SJSA1 (cell line): ENCODE measurements at places on chromosomes 6 and 20.

DNA sequence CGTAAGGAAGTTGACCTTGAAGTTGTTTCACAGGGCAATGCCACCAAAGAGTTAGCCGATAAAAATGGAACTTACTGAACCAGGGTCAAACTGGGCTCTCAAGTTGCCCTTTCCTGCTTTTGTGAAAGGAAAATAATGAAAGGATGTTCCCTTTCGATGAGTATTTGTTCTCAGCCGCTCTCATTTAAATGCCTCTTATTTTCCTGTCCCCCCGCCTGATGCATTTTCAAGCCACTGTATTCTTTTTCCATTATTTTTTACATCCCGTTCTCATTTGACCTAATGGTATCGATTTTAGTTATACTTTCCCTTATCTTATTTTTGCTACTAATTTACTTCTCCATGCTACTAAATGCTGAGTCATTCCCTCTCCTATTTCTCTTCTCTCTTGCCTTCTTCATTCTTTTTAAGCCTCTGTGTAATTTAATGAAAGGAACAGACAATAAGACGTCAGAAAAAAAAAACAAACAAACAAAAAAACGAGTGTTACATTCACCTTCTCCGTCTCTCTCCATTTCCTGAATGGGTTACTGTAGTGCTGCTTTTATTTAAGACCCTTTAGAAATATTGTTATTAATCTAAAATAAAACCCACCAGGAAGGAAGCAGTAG is 655 bp upstream of the NDUFAF4 start:
- DNase-seq, result peak; percentile 65

DNA sequence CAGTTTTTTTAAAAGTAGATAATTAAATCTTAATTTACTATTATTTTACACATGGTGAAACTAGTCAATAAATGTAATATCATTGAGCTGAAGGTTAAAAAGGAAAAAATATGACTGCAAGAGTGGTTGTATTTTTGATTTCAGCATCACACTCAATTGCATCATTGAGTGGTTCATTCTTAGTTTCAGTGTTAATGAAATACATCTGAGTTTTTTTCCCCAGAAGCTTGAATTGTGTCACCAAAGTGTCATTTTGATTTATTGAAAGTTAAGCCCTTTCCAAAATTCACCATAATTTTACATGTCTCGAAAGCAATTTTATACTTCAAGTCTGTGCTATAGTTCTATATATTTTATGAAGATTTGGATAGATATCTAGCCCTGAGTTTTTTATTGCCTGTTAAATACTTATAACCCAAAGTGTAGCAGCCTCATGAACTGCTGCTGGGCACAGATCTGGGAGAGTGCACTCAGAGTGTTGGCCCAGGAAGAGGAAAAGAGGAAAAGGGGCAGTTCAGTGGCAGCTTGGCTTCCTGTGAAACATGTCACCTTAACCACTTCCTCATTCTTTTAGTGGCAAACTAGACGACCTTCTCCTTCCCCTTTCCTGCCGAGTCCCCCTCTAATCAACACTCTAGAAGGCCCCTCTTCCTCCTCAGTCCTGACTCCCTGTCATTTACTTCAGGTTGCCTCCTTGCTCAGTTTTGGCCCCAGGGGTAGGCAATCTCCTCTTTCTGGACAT is 140.7 kb downstream of the ESR1 start:
- DNase-seq, result no peak

DNA sequence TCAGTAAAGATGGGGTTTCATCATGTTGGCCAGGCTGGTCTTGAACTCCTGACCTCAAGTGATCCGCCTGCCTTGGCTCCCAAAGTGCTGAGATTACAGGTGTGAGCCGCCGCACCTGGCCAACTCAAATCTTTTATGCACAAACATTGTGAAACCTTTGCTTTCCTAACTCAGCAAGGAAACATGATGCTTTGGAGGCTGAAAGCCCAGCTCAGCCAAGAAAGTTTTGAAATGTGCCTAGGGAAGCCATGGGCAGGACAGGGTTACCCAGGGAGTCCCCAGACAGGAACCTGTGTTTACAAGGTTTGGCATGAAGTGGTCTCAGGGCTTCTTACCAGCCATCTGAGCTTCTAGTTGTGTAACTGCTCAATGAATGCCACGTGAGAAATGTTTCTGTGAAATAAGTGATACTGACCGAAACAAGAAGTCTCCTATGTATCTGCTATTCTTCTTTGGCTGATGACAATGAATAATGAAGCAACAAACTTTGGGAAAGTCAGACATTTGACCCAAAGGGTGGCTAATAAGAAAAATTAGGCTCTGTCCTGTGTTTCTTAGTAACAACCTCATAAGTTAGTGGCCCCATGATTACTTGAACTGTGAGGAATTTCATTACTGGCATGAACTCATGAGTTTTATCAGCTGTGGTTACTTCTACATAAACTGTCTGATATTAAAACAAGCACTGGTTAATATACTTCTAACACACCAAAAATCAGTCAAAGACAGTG is 163.5 kb downstream of the KIF6 start:
- DNase-seq, result no peak

- DNase-seq, result peak; percentile 44
These were observed 111.3 kb downstream of the ADGRG6 start for GRCh38 chr6:142413111-142413510.

DNA sequence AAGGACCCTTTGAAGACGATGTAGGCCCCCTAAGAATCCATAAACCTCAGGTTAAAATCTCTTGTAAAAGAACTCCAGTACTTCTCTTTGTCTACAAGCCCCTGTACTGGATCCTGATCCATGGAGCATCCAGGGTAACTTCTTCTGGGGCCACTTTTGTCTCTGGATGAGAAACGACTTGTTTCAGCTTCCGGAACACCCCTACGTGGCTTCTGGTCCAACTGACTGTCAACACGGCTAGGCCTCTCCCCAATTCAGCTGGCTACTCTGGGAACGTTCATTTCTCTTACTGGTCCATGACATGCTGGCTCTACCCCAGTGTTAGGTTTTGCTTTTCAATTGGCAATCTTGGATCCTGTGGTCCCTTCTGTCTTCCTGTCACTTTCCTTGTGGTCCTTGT is 198.0 kb downstream of the BACH2 start:
- DNase-seq, result no peak

- DNase-seq, result no peak
These were observed 56.0 kb downstream of the CDK5RAP1 start for GRCh38 chr20:33345342-33345741.

DNA sequence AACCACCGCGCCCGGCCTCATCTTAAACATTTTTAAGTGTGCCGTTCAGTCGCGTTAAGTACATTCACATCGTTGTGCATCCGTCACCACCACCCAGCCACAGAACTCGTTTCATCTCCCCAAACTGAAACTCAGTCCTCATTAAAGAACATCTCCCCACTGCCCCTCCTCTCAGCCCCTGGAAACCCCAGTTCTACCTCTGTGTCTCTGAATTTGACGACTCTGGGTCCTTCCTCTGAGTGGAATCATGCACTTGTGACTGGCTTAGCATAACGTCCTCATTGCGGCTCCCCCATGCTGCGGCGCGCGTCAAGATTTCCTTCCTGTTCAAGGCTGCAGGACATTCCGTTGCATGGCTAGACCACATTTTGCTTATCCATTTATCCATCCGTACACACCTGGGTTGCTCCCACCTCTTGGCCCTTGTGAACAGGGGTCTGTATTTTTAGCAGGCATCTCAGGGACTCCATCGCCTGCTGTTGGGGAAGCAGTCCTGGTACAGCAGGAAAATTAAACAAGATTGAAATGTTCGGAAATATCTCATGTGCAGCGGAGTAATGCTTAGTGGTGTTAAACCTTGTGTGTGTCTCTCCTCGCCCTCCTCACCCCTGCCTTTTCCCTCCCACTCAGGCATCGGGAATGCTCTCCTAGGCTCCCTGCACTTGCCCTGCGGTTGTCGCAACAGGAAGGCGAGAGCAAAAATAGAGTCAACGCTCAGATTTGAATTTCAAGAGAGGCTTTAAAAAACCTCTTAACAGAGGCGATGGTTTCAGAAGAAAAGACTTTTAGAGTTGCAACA is 127.9 kb downstream of the PXDC1 start:
- DNase-seq, result no peak

GRCh38 chr6:107488174-107488874 is 1.6 kb upstream of the SOBP start:
- no peak for DNase-seq

DNA sequence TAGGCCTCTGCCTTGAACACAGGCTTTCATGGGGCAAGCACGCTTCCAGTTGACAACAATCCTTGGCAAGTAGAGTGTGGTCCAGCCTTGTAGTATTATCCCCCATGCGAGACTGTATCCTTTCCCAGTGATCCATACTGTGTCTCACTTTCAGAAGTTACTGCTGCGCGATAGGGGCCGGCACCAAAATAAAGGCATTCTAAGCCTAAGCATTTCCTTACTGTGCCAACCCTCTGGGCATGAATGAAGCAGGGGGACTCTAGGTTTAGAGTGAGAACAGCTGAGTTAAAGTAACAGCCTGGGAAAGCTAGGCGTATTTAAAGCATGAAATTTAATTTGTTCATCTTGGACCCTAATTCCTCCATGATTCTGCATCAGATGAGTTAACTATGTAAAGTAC is 39.4 kb downstream of the CD164 start:
- no peak for DNase-seq

- DNase-seq, result no peak
These were observed 1.1 kb upstream of the RNGTT start for GRCh38 chr6:88964509-88964908.

DNA sequence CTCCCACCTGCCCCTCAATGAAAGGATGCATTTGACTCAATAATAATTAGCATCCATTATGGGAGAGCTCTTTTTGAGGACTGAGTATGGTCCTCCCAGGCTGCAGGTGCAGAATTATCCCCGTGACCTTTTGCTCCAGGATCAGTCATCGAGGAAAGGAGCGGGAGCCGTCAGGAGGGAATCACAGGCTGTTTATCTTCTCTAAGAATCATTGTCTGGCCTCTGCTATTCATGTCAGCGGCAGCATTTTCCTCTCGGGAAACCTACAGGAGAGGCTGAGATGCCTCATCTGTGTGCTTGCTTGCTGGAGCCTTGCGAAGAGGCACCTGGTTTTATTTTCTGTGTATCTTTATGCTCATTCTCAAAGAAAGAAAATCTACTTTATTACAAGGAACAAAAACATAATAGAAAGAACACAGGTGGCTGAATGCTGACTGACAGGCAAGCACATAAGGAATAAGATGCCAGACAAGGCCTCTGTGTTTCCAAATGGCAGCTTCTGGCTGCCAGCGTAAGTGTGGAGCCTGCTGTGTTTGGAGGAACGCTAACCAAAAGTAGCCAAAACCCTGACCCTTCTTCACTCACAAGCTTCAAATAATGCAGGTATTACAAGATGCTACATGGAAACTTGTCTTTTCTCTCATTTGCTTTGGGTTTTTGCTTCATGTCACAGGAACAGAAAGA is 539.1 kb upstream of the MARCKS start:
- no peak for DNase-seq

- DNase-seq, result no peak
These were observed 142.4 kb upstream of the SLC24A3 start for GRCh38 chr20:19070026-19070425.

- no peak for DNase-seq
These were observed 746.3 kb upstream of the CHD6 start for GRCh38 chr20:42364446-42364845.

- DNase-seq, result no peak
These were observed 44.8 kb upstream of the CTNNBL1 start for GRCh38 chr20:37649017-37649416.

DNA sequence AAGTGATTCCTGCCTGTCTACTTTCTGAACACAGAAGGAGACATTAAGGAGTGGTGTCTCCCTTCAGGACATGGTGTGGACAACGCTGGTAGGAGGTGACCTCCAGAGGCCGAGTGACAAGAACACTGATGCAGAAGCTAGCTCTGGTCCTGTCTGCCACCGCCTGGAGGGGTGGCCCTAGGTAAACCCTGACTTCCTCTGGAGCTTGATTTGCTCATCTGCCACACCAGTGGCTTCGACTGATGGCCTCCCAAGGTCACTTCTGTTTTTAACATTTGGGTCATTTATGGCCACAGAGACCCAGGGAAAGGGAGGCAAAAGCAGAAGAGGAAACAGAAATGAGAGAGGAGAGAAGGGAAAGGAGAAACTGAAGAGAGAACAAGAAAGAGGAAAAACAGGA is 49.4 kb upstream of the SLC22A23 start:
- no peak for DNase-seq

DNA sequence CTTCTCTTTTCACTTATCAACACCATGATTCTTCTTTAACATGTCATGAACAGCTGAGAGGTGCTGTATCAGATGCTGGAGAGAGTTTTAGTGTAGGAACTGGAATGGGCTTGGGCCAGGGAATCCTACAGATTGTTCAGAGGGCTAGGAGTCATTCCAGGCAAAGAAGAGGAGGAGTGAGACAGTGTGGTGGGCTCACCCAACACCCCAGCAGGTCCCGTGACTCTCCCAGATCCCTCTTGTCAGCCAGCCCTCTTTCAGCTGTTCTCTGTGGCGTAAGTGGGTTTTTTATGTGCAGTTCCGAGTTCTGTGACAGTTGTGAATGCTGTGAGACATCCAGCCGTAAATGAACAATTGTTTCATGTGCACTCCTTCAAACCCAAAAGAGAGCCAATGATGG is 31.4 kb upstream of the CEP162 start:
- DNase-seq, result no peak

DNA sequence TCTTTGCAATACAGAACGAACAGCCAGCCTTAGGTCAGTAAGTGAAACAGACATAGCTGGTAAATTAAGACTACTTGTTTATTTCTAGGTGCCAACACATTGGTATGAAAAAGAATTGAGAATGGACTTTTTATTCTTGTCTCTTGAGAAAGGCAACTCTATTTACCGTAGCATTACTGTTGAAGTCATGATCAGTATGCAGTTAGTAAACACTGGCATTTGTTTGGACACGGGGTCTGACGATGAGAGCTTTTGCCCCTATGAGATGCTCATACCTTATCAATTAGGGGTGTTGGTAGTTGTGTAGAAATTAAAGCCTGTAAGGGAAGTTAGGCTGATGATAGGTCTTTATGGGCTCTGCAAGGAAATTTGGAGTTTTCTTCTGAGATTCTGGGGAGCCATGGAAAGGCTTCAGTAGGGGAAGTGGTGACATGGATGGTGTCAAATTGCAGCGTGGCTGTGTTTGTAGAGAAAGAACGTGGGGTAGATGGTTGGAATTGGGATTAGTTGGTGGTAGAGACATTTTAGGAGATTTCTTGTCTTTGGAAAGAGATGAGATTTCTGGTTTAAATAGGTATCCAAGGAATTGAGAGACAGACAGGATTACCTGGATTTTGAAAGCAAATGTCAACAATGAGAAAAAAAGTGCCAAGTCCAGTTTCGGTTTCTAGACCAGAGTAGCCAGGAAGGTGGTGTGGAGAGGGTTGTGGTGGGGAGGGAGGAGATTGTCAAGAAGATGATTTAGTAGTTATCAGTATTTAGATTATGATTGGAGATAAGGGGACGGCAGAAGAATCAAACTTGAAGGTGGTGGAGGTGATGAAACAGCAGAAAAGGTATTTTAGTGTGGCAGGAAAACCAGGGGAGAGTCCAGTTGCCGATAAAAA is 116.6 kb downstream of the JARID2 start:
- no peak for DNase-seq
